ENCODE measurements at places on chromosomes 2 and 18. TPM values are rescaled to one million over a fixed set of nuclear protein-coding genes. Genes with fewer than 3 reads are reported as not detected.
A peak's percentile ranks its signal among the peaks of the same experiment; 100 is the strongest.

Gene POTEI
- total RNA-seq, result 0.07 TPM

Gene DPYSL5
- total RNA-seq, result not detected

Gene C2orf80
- not detected for total RNA-seq

Gene LPIN2
- total RNA-seq, result 64.1 TPM

Gene CYP26B1
- total RNA-seq, result 4.5 TPM

Gene CFAP65
- total RNA-seq, result 0.26 TPM

Gene RNF144A
- total RNA-seq, result 12.8 TPM

- DNase-seq, result no peak
These were observed 83.0 kb downstream of the NPAS2 start for GRCh38 chr2:100902817-100903405.

DNA sequence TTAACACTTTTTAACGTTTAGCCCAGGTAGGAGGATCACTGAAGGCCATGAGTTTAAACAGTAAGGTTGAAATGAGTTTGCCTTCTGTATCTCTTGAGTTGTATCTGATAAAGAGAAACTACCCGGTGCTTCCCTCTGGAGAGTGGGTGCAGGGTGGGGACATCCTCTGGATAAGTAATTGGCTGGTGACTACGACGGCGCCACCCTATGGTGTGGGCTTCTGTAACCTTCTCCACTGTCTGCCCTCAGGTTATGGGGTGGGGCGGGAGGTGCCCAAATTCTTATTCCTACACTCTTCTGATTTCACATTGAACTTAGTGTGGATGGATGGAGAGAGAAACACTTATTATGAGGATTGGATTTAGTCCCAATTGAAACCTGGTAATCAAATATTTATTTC is 68.8 kb downstream of the LDLRAD4 start:
- DNase-seq, result no peak

- no peak for DNase-seq
These were observed 95.1 kb downstream of the STRN start for GRCh38 chr2:36871068-36871707.

DNA sequence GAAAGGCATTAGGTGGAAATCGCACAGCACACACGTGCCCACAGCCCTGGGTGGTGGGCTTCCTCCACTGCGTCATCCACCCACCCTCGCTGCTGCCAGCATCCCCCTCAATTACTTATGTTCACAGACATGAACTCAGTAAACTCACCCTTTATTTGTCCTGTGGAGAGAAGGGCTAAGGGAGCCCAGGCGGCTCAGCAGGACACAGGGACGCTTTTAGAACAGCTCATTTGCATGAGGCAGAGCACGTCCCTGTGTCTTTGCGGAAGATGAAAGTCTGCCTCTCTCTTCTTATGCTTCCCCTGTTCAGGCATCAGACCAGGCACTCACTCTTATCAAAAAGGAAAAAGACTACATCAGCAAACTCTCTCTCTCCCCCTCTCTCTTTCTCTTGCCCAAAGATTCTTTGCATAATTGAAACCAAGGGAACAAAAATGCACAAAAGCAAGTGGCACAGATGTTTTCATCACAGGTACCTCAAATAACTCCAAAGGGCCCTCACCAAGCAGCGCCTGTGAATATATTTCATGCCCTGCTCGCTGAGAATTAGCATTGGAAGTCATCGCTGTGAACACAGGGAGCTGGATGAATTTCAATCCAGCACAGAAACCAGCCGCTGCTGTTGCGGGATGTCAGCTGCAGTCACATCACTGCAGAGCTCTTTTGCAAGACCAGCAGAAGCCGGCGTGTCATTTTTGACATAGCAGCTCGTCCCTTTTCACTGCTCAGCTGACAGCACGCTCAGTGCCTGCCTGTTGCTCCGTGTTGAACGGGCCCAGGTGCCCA is 376.3 kb upstream of the MYT1L start:
- no peak for DNase-seq

DNA sequence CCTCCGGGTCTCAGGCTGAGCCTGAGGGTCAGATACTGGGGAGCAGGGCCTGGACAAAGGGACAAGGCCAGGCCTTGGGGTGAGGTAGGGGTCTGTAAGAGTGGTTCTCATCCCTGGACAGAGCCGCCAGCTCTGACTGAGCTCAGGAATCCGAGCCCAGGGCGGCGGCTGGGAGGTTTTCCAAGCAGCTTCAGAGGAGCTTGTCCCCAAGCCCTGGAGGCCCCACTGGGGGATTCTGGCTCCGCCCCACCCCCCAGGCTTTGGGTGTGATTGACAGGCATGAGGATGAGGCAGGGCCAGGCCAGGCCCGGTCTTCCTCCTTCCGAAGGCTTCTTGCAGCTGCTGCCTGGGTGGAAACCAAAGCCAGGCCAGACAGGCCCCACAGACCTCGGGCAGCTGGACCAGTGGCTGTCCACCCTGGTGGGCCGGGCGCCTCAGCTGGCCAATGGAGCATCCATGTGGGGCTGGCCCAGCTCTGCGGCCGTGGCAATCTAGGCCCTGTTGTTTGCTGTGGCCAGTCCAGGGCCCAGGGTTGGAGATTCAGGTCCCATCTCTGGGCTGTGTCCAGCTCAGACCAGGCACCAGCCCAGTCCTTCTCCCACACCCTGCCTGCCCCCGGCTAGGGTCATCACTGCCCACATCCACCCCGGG is 23.1 kb upstream of the GPC1 start:
- peak; percentile 12 for DNase-seq

GRCh38 chr2:179745635-179746256 is 115.7 kb downstream of the ZNF385B start:
- no peak for DNase-seq

DNA sequence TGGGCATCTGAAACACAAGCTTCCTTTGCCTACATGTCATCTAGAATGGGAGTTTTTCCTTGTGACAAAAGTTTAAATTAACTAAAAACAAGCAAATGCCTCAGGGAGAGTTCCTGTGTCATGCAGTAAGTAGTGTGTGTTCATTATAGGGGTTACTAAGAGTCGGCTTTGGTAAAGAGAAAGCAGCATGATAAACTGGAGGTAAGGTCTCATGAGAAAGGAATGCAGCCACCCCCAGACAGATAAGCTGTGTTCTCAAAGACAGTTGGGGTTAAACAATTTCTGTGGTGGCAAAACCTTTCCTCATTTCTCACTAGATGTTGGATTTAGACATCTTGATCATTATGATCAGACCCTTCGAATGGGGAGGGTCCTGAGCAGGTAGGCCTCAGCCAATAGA is 129.7 kb downstream of the MAP4K4 start:
- DNase-seq, result no peak

DNA sequence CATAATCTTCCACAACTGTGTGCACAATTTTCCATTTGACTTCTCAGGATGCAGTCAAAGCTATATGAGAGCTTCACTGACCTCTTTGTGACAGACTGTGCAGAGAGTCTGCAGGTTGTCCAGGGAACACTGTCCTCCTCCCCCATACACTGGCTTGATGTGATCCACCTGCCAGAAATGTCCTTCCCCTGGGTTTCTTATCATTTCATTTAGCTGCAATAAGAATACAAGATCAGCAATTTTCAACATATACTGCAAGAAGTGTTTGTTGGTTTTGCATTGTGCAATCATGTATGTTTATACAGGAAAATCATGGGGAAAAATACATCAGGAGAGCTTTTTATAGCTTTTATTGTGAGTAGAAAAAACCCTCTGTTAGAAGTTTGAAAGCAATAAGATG is 150.7 kb downstream of the RAB3GAP1 start:
- no peak for DNase-seq

- DNase-seq, result no peak
These were observed 3.2 kb downstream of the CNNM3 start for GRCh38 chr2:96819128-96819875.

GRCh38 chr18:75053028-75053629 is 155.8 kb downstream of the PTGR3 start:
- DNase-seq, result peak; percentile 62
